ENCODE measurements at places on chromosomes 1 and 21. TPM values are rescaled to one million over a fixed set of nuclear protein-coding genes. Genes with fewer than 3 reads are reported as not detected.

The PRR9 gene
- total RNA-seq: not detected

The SMIM1 gene
- 13.2 TPM for total RNA-seq

GRCh38 chr1:68346188-68346808 is 103.5 kb downstream of the RPE65 start:
- no peaks in the 10 kb centered on the region for H3K36me3 ChIP-seq
- DNase-seq: no peak
- no peak overlapping the region for H3K4me3 ChIP-seq

DNA sequence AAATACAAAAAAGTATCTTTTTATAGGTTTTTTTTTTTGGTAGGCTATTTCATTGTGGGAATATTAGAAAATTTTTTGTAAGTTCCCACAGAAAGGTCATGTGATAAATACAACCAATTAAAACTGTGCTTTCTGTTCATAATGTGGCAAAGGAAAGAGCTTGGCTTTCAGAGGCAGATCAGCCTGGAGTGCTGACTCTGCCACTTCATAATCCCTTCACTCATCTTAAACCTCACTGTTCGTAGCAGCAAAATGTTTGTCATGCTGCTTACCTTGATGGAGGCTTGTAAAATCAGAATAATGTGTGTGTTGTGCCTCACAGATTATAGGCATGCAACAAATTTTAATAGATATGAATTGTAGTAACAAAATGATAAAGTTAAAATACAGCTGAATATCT is 176.8 kb downstream of the ZP4 start:
- no peaks in the 10 kb centered on the region for H3K4me1 ChIP-seq
- no peak overlapping the region for H3K4me3 ChIP-seq
- no peak for DNase-seq
- H3K27me3 ChIP-seq: no peaks in the 10 kb centered on the region
- H3K27ac ChIP-seq: no peak overlapping the region

GRCh38 chr1:196183941-196184340 is 424.3 kb downstream of the KCNT2 start:
- no peaks in the 10 kb centered on the region for H3K27me3 ChIP-seq
- no peak for DNase-seq
- peaks cover 11% of the 10 kb centered on the region for H3K4me1 ChIP-seq
- H3K27ac ChIP-seq: no peak overlapping the region
- H3K4me3 ChIP-seq: no peak overlapping the region
- no peaks in the 10 kb centered on the region for H3K36me3 ChIP-seq

GRCh38 chr1:161864577-161864976 is 98.5 kb downstream of the ATF6 start:
- H3K36me3 ChIP-seq: peaks cover 15% of the 10 kb centered on the region
- H3K27me3 ChIP-seq: no peaks in the 10 kb centered on the region
- no peak overlapping the region for H3K27ac ChIP-seq
- H3K4me3 ChIP-seq: no peak overlapping the region
- DNase-seq: no peak
- H3K4me1 ChIP-seq: no peaks in the 10 kb centered on the region

GRCh38 chr21:29114765-29115500 is 15.5 kb upstream of the MAP3K7CL start:
- no peak overlapping the region for H3K4me3 ChIP-seq
- no peaks in the 10 kb centered on the region for H3K27me3 ChIP-seq

DNA sequence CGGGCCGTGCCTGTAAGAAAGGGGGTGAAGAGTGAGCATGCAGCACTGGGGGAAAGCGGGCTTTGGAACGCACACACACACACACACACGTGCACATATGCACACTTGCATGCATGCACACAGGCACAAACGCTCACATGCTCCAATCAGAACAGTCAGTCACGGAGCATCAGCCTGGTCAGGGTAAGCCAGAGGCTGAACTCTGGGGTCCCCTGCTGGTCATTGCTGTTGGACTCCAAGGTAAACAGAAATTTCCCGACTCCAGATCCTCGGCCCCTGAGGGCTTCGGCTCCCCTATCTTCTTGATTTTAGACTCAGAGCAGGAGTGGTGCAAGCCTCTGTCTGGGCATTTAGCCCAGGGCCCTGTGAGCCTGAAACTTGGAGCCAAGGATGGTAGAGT is 54.2 kb downstream of the SYT2 start:
- H3K27me3 ChIP-seq: peaks cover 98% of the 10 kb centered on the region
- no peaks in the 10 kb centered on the region for H3K4me1 ChIP-seq
- H3K4me3 ChIP-seq: no peak overlapping the region
- no peak overlapping the region for H3K27ac ChIP-seq
- no peaks in the 10 kb centered on the region for H3K36me3 ChIP-seq

DNA sequence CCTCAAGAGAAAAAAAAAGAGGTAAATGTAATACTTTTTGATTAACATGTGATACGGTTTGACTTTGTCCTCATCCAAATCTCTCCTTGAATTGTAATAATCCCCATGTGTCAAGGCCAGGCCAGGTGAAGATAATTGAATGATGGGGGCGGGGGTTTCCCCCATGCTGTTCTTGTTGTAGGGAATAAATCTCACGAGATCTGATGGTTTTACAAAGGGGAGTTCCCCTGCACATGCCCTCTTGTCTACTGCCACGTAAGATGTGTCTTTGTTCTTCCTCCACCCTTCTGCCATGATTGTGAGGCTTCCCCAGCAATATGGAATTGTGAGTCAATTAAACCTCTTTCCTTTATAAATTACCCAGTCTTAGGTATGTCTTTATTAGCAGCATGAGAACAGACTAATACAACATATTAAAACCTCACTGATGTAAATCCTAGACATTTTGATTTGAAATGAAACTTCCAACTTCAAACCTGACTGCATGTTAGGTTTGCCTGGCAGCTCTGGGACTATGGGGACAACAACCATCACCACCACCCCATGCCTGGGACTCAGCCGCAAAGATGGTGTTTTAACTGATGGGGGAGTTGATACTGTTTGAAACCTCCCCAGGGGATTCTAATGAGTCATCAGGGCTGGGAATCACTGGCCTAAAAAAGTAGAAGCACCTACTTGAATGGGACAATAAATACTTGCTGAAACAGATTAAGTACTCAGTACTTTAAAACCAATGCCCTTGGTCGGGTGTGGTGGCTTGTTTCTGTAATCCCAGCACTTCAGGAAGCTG is 32.8 kb upstream of the BACH1 start:
- no peak for DNase-seq

DNA sequence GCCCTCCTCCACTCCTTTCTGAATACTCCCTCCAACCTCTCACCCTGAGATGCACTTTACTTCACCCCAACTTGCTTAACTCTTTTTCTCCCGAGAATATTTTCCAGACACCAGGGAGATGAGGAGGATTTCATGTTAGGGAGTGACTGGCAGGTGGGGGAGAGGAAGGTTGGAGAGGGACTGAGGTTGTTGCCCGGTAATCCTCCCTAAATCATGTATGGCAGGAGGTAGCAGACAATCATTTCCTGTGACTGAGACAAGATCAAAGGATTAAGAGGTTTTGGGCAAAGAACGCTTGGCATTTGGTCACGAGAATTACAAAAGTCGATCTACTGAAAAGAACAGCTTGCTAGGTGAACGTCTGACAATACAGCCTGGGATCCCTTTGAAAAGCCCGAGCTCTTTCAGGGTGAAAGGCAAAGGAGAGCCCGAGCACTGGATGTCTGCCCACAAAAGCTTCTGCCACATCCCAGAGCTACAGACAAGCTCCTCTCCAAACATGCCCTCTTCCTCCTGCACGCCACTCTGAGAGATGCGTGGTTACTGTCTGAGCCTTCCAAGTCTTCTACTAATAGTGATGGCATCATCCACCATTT is 154.1 kb downstream of the DAB1 start:
- no peak overlapping the region for H3K27ac ChIP-seq
- DNase-seq: no peak
- H3K27me3 ChIP-seq: peaks cover 25% of the 10 kb centered on the region
- no peaks in the 10 kb centered on the region for H3K36me3 ChIP-seq
- no peaks in the 10 kb centered on the region for H3K4me1 ChIP-seq

DNA sequence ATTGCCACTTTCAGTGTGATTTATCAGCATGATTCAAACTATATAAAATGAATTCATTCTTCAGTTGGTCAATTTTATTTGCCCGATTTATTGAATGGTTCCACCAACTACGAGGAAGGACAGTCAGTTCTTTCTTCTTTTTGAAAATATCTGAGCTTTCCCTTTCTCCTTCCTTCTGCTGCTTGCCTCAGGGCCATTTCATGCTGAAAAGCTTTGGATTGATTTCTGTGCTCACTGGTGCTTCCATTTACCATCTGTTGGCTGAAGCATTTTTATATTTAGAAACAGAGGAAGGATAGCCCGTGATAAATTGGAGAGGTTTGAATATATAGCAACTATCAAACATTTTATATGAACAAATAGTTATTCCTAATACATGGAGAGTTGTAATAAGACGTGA is 68.9 kb upstream of the ADAMTS5 start:
- H3K4me1 ChIP-seq: no peaks in the 10 kb centered on the region
- no peaks in the 10 kb centered on the region for H3K36me3 ChIP-seq
- no peak overlapping the region for H3K4me3 ChIP-seq
- no peaks in the 10 kb centered on the region for H3K27me3 ChIP-seq
- no peak overlapping the region for H3K27ac ChIP-seq

DNA sequence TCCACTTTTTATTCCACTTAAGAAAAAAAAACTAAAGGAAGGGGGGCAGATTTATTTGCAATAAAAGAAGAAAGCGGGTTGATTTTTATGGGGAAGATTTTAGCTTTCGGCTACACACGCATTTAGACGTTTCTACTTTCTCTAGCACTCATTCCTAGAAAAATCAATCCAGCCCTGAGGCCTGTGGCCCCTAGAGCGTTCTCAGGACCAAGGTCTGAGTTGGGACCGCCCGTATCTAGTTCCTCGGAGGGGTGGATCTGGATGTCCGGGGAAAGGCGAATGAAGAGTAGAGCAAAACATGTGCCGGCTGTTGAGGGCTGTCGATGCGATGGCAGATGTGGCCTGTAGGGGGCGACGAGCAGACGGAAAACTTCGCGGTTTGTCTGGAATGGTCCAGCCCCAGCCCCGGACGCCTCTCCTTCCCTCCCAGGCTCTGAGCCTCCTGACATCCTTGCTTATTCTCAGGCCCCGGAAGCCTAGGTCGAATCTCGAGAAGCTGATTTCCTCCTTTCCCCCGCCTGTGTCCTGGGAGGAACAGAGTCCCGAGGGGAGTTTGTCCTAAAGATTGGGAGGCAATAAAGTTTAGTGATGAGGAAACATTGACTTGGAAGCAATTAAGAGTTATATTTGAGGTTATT is 5.2 kb downstream of the FOXD3 start:
- no peak overlapping the region for H3K4me3 ChIP-seq
- DNase-seq: no peak
- no peaks in the 10 kb centered on the region for H3K36me3 ChIP-seq
- H3K27me3 ChIP-seq: peaks cover 13% of the 10 kb centered on the region
